Naive B cell (primary cell): ENCODE measurements at places on chromosomes 7 and 10. TPM values are rescaled to one million over a fixed set of nuclear protein-coding genes. Genes with fewer than 3 reads are reported as not detected.

GRCh38 chr7:7706556-7707172 is 11.7 kb downstream of the RPA3 start:
- DNase-seq, result no peak

DNA sequence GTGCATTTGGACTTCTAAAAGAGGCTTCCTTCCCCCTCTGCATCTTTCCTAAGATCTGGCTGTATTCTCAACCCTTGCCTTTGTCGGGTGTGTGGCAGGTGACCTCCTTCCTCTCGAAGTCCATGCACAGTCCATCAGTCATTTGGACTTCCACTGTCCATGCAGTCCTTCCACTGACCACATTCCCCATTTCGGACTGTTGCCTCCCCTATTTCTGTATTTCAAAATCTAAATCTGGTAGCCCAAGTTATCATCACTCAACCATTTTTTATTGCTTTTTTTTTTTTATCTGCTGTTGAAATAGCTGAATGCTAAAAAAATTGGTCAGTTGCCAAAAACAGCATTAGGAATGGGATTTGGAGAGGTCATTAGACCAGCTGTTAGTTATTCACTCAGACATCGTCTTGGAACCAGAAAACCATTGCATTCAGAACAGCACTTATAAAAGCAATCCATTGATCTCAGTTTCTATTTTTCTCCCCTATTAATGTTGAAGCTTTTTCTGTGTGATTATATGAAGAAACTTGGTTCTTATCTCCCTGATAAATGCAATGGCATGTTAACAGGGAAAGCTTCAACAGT is 575.6 kb downstream of the KIF20B start:
- no peak for DNase-seq

DNA sequence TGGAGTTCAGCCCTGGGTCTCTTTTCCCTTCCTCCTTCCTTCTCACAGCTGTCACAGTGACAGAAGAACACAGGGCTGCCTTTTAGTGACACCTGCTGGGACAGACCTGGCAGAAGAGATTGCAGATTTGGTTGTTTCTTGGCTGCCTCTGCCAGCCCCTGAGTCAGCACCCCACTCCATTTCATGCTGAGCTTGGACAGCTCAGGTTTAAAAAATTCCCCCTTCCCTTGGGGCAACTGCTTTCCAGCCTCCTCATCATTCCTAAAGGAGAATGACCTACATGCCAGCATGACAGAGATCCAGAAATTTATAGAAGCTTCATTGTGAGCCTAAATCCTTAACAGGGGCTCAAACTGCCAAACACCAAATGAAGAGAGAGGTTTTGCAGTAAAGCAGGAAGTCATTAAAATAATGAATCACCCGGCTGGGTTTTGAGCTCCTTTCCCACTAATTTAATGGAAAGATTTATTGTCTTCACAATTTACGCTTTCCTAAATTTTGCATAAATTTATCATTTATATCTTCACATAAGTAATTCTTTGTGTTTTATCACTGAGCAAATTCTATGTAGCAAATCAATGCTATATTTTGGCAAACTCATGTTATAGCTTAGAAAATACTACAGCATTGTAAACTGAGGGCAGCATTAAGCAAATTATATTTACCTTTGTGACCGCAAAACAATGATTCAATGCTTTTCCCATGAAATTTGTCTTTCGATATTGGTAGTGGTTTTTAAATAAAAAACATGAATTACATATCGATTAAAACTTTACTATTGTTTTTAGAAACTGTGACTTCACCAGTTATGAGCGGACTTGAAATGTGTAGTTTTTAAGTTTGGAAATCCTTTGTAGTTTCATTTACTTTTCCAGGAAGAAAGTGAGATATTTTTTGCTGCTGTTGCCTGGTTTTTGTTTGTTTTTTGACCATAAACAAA is 399.5 kb upstream of the ANKRD30A start:
- peak; percentile 12 for DNase-seq

GRCh38 chr7:70923181-70923845 is 208.6 kb upstream of the GALNT17 start:
- DNase-seq, result no peak

The MYOZ1 gene
- not detected for polyA plus RNA-seq
